ENCODE measurements at places on chromosomes 2 and 18. TPM values are rescaled to one million over a fixed set of nuclear protein-coding genes. Genes with fewer than 3 reads are reported as not detected.

The CGREF1 gene
- 0.74 TPM for total RNA-seq

The GPR39 gene
- 11.2 TPM for total RNA-seq

The LYG1 gene
- 1.0 TPM for total RNA-seq

The TRAK2 gene
- 66.5 TPM for total RNA-seq

The C2orf66 gene
- total RNA-seq = 0.21 TPM

The PTH2R gene
- total RNA-seq = 0.32 TPM

The AQP4 gene
- 301 TPM for total RNA-seq

The MITD1 gene
- total RNA-seq = 28.1 TPM

The SKOR2 gene
- not detected for total RNA-seq

The GALNT5 gene
- total RNA-seq = 33.9 TPM

The CABYR gene
- total RNA-seq = 1.2 TPM

The MRPL19 gene
- 39.8 TPM for total RNA-seq

The RAPGEF4 gene
- 14.6 TPM for total RNA-seq

The PDE1A gene
- total RNA-seq = 5.2 TPM

The STPG4 gene
- total RNA-seq = 0.77 TPM

The NETO1 gene
- total RNA-seq = not detected

The DHRS9 gene
- total RNA-seq = 6.1 TPM

The EPB41L3 gene
- 72.5 TPM for total RNA-seq

The MAPK4 gene
- total RNA-seq = 2.9 TPM

The HNMT gene
- total RNA-seq = 99.3 TPM

The SERPINB13 gene
- not detected for total RNA-seq

The ZAP70 gene
- 8.8 TPM for total RNA-seq

The LDLRAD4 gene
- total RNA-seq = 24.6 TPM

The AFF3 gene
- total RNA-seq = 57.3 TPM

The NDC80 gene
- total RNA-seq = 1.1 TPM

The DSG2 gene
- 27.6 TPM for total RNA-seq

The OTOF gene
- total RNA-seq = 0.35 TPM

The ATOH8 gene
- 44.9 TPM for total RNA-seq

The KHK gene
- total RNA-seq = 5.1 TPM

The KLHL30 gene
- total RNA-seq = 0.71 TPM

The LOXHD1 gene
- total RNA-seq = 2.9 TPM

The LYPD6B gene
- 2.0 TPM for total RNA-seq

The CDK15 gene
- 4.5 TPM for total RNA-seq

The BMP10 gene
- 0.24 TPM for total RNA-seq

The SF3B1 gene
- total RNA-seq = 230 TPM

Measured in lower lobe of right lung (tissue), 2 donors.